ENCODE measurements at places on chromosomes 4 and X.

DNA sequence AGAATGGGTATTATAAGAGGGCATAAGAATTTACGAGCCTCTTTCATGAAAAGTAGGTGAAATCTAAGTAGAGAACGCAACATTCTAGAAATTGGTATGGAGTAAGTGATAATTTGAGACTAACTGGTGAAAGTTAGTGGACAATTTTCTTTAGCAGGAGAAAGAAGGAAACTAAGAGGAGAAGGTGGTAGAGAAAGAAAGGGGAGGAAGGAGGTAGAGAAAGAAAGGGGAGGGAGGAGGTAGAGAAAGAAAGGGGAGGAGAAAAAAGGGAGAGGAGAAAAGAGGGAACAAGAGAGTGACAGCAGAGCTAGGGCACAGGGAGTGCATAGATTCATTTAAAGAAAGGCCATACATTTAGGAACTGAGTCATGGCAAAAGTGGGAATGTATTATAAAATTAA, 94.1 kb downstream of the RNF150 start:
- no peak for DNase-seq

- no peak for DNase-seq
Observed at GRCh38 chr4:2856266-2856665, 12.6 kb downstream of the ADD1 start.

- DNase-seq: no peak
Observed at GRCh38 chr4:30948653-30949052, 228.5 kb downstream of the PCDH7 start.

- no peak for DNase-seq
Observed at GRCh38 chrX:9765072-9765736, 443 bp downstream of the GPR143 start.

DNA sequence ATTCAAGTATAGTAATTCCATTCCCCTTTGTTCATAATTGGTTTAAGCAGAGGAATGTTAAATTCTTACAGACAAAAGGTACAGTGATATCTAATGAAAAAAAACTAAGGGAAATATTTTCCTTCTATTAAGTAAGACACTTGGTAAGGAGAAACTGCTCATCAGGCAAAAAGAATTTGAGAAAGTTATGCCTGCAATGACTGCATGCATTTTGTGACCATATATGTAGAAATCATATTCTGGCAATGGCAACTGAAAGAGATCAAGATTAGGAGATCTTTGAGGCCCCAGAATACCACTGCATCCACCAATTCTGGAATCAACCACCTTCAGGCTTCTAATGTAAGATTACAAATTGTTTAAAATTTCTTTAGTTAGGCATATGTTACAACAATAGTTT, 364.8 kb downstream of the PCDH10 start:
- no peak for DNase-seq

GRCh38 chrX:16914058-16914457, 32.4 kb upstream of the REPS2 start:
- DNase-seq: no peak

DNA sequence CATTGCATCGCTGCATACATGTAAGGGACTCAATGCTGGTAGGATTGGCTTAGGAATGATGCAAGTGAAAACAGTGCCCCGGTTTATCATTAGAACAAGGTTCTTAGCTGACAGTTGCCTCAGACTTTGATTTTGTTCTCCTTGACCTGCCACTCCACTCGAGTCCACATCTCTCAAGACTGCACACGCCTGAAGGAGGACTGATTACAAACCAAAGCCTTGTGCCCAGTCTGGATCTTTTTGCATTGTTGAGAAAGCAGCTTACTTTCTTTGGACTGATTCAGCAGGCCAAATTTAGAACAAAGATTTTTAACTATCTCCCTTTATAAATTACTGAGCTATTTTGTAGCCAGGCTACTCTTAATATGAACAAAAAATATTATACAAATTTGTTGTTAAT, 125.6 kb downstream of the PTTG2 start:
- no peak for DNase-seq

DNA sequence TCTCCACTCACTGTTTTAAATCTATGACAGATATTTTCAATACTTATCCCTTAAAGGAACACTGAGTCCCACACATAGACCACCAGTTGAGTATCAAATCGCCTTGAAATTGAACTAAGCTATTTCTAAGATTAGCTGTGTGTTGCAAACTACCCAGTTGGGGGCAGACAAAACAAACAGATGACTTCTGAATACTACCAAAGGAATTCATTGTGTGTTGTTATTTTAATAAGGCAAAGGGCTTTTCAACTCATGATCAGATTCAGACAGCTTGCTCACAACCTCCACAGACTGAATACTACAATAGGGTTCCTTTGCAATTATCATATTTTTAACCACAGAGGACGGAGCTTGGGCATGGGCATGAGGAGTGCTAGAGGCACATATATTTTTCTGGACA, 283.0 kb upstream of the GPC4 start:
- no peak for DNase-seq

DNA sequence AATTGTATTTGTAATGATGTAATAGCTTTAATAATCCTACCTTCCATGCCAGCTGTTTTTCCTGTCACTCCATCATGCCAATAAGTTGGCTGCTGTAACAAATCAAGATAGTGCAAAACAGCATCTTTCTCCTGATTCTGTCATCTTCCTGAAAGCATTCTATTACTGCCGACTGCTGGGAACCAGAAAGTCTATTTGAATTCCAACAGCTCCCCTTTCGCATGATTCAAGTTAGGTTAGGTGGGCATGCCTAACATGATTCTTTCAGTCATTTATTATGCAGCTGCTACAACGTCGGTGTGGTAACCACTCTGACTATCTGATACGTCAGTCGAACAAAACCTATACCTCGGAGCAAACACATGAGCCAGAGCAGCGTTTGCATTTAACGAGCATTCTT, 127.9 kb upstream of the DMD start:
- no peak for DNase-seq

DNA sequence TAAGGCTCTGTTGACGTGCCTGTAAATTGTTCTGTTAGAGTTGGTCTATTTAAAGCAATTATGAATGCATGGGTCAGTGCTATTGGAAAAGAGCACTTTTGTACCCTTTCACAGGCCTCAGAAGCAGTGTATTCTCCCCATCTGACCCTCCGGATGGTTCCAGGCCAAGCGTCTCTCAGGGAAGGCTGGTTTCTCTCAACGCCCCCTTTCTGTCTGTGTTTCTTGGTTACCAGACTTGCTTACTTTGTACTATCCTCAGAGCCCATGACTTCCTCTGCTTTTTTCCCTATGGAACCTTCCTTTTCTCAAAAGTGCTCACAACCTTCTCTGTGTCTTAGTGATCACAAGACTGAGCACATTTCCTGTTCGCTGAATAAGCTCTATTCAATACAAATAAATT, 559.3 kb upstream of the ZFP42 start:
- DNase-seq: no peak

GRCh38 chr4:3016961-3017360, 53.6 kb downstream of the GRK4 start:
- no peak for DNase-seq

DNA sequence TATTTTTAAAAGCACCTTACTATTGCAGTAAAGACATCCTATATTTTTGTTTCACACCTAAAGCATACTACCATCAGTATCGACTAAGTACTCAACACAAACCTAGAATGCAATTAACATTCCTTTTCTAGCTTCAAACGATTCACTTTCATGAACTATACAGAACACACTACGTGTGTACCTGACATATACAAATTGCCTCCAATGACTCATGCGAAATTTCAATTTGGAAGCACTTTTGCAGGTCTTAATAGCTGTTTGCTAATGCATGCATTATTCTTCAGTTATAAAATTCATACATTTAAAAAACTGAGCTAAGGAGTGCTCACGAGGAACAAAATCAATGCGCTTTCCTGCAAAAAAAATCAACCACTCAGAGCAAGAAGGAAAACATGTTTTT, 19.7 kb upstream of the GPM6B start:
- no peak for DNase-seq

DNA sequence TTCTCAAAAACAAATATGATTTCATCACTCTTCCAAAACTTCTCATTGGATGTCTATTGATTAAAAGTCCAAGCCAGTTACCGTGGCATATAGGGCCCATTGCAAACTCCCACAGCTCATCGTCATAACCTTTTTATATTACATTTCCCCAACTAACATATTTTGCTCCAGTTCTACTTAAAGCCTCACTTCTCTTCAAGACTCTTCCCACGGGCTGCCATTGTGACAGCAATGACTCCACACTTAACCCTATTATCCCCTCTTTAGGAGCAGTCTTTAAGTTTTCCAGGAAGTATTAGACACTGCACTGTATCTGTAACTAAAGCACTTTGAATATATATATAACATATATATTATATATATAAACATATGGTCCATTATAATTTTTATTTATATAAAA, 44.5 kb downstream of the DTHD1 start:
- DNase-seq: no peak

DNA sequence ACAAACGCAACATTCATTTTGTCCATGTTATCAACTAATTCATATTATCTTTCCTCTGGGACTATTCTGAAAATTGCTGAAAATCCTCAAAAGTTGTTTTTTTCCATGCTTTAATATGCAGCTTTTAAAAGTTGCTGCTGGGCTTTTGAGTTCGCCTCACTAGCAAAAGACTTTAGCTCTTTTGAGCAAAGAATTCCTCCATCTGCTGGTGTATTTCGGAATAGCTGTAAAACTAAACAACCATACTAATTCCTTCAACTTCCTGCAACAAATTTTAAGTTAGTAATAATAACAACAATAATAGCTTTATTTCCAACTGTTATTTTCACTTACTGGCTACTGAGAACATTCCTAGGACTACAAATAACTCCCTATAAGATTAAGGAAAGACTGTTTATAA, 124.5 kb upstream of the PLAC1 start:
- no peak for DNase-seq

GRCh38 chr4:99404595-99405287, 30.4 kb downstream of the ADH7 start:
- peak; percentile 22 for DNase-seq

DNA sequence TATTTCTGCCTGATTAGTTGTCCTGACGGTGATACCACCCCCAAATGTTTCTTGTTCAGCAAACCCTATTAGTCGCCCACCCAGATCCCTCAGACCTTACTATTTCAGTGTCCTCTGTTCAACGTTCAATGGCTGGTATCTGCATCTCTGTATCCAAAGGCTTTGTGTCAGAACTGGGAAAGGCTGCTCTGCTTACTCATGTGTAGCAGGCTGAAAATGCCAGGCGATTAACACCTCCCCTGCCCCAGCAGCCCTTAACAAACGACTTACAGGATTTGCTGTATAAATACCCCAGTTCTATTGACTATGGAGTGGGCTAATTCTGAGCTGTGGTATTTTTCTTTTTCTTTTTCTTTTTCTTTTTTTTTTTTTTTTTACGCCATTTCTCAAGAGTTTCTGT, 415.0 kb downstream of the ZNF674 start:
- no peak for DNase-seq

- DNase-seq: no peak
Observed at GRCh38 chr4:112854420-112854819, 195.0 kb upstream of the ANK2 start.

DNA sequence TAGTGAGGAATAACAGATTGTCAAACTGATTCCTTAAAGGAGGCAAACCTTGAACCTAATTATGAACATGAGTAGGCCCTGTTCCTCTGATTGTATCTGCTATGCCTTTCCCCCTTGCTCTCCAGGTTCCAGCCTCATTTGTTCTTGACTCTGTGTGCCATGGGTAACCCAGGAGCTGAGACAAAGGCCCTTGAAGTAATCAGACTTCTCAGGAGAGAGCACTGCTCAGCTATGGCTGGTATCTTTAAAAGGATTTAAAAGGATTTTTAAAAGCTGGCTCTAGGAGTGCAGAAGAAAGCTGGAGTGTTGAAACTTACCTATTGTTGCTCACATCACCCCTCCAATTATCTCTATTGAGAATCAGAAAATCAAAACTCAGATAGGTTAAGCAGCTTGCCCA, 1565.5 kb upstream of the AGA start:
- DNase-seq: no peak

DNA sequence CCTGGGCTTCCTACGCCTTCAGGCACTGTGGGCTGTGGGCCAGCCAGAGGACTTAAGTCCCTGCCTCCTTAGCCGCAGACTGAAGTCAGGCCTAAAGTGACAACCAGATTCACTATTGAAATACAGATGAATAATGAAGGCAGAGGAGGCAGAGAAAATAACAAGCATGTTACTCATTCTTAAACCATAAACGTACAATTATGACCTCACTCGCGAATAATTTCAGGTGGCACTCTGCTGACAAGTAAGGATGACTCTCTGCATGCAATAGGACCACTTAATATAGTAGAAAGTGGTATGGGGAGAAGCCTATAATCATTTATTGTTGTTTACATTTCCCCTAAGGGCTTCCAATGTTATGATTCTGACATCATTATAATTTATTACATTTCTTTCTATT, 409.2 kb upstream of the FGF13 start:
- DNase-seq: no peak

- no peak for DNase-seq
Observed at GRCh38 chrX:40945361-40945713, 139.9 kb upstream of the USP9X start.

DNA sequence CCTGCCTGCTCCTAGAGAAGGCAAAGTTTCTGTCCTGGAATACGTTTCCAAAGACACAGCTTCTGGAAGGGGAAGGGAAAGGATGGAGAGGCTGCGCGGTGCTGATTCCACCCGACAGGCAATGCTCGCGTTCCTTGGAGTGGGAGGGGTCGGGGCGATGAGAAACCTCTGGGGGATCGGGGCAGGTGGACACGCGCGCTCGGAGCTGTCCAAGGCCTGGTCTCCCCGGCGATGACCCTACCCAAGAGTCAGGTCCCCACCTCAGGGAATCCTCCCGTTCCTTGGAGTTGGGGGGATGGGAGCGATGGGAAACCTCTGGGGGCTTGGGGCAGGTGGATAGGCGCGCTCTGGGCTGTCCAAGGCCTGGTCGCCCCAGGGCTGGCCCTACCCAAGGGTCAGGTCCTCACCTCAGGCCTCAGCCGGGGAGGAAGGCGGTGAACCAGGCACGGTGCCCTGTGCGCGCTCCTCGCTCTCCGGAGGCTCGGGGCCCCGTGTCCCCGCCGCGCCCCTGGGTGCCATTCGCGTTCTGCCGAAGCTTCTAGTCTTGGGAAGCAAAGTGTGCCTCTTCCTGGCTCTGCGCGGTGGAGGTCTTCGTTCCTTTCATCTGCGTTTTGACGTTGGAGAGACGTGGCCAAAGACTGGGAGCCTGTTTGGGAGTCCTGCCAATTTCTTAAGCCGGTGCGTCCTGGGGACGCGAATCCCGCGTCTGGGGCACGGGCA, 10.6 kb upstream of the SHOX start:
- DNase-seq: no peak
